Left forelimb (tissue), 1 donor: ENCODE measurements at places on chromosomes 1 and 21.

DNA sequence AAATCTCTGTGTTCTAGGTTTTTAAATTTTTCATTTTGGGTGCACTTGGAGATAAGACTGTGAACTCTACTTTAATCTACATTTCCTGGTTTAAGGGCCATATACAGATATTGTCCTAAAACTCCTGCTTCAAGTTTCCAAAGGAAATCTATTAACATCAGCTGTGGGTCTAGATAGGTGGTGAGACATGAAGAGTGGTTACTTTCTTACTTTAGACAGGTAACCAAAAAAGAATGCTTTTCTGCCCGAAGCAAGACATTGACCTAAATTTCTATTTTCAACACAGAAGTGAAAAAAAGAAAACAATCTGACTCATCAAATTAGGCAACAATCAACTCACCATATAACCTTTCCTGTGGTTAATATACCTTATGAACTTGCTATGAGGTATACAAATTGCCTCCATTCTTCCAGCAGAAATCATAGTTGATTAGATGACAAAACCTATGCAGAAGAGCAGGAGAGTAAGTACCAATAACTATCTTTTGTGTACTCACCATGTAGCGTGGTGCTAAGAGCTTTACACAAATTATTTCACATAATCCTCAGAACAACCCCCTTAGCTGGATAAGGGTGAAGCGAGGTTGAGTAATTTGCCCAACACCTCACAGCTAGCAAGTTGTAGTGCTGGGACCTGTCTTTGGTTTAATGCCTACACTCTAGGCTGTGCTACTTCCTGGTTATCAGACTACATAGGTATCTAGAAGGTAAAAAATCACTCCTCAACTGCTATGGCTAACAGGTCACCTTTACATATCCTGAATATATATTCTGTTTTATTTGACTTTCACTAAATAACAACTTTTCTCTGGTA, 23.4 kb upstream of the PTPN14 start:
- no peak for DNase-seq

GRCh38 chr1:67749844-67750690, 65.1 kb downstream of the GADD45A start:
- no peak for DNase-seq

DNA sequence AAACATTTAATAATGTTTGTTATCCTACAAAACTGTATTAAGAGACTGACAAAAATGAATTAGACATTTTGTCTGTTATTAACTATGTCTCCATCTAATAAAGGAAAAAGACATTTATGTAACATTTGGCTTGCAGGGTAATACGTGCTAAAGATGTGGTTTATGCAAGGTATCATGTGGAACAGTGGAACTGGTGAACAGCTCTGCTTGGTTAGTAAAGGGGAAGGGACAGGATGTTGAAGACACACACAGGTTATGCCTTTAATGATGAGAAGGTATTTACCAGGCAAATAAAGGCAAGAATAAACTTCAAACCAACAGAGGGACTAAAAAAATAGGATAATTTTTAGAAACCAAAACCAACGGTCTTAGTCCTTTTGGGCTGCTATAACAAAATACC, 93.1 kb downstream of the UCHL5 start:
- no peak for DNase-seq

- DNase-seq = no peak
Observed at GRCh38 chr1:58654322-58654721, 45.5 kb downstream of the MYSM1 start.

DNA sequence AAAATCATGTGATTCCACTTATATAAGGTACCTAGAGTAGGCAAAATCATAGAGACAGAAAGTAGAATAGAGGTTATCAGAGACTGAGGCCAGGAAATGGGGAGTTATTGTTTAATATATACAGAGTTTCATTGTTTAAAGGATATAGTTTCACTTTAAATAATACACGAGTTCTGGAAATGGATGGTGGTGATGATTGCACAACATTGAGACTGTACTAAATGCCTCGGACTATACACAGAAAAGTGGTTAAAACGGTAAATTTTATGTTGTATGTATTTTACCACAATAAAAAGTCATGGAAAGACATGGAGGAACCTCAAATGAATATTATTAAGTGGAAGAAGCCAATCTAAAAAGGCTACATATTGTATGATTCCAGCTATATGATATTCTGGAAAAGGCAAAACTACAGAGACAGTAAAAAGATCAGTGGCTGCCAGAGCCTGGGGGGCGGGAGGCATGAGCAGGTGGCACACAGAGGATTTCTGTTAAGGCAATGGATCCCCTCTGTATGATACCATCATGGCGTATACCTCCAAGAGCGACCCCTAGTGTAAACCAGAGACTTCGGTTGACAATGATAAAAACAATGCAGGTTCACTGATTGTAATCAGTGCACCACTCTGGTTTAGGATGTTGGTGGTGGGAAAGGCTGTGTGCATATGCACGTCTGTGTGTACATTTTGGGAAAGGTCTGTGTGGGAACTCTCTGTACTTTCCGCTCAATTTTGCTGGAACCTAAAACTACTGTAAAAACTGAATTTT, 7.5 kb downstream of the C1orf198 start:
- DNase-seq = no peak

- no peak for DNase-seq
Observed at GRCh38 chr1:48715921-48716320, 60.8 kb downstream of the BEND5 start.

- no peak for DNase-seq
Observed at GRCh38 chr1:92563457-92564216, 76.9 kb upstream of the GFI1 start.

GRCh38 chr1:110872745-110873720, at the start of gene CD53:
Gene CD53, plus strand, starts transcription at chr1:110873148. Its CDS starts 18,261 bp downstream, at chr1:110891409.
- no peak for DNase-seq

DNA sequence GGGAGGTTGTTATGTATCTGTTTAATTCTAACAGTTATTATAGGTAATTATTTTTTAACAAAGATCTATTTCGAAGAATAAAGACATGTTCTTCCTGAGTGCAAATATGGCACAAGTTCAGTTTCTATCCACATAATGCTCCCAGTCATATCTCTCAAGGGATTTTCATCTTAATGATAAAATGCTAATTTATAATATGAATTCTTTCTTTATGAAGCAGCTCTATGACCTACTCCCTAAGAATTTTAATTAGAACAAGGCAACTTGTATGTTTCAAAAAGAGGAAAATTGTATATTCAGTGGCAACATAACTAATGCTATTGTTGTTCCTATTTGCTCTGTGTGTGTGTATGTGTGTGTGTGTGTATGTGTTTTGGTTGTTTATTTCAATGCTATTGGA, 1222.1 kb upstream of the NCAM2 start:
- DNase-seq = no peak

GRCh38 chr1:57024428-57024827, 58.6 kb upstream of the C8B start:
- no peak for DNase-seq

GRCh38 chr21:19510057-19510456, 1106.5 kb upstream of the TMPRSS15 start:
- no peak for DNase-seq

DNA sequence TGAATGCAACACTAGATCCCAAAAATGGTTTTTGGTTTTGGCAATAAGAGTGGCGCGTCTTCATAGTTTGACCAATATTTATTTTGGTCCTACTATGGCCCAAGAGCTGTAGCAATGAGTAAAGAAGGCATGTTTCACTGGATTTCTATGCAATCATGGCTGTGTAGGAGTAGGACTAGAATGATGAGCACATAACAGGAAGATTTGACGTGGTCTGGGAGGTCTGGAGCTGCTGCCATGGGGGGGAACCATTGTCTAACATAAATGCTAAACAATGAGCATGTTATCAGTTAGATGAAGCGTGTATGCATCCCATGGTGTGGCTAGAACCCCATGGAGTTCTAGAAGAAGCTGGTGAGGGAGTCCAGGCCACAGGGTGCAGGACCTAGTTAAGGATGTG, 38.3 kb downstream of the OLIG1 start:
- peak; percentile 34 for DNase-seq

DNA sequence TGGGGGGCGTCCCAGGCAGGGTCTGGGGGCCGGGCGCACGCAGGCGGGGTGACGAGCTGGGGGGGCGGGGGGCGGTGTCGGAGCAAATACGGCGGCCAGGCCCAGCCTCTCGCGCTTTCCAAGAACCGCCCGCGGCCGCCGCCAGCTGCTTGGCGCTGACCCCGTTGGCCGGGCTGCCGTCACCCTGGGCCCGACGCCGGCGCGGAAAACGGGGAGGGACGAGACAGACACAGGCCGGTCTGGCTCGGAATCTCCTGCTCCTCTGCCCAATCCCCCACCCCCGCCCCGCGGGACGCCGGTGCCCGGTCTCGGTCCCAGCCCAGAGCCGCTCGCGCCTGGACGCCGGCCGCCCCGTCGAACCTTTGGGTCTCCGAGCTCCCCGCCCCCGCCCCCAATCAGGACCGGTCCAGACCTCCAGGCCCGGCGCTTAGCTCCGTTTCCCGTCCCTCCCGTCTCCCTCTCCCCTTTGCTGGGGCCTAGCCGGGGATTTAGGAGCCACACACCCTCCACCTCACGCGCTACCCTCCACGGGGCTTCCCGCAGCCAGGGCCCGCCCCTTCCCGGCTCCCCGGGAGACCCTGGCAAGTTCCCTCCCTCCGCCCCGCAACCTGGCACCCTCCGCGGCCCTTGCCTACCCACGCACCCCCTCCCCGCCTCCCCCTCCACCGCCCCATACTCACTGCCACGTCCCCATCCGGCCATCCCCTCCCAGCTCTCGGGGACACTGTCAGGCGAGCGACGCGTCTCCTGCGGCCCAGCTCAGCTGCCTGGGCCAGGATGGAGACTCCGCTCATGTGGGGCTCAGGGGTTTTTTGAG, 800 bp upstream of the MMP23B start:
- DNase-seq = peak; percentile 93

- no peak for DNase-seq
Observed at GRCh38 chr1:175216444-175216843, 23.9 kb upstream of the KIAA0040 start.

- no peak for DNase-seq
Observed at GRCh38 chr1:173545688-173546087, 57.2 kb downstream of the SLC9C2 start.

- peak; percentile 73 for DNase-seq
Observed at GRCh38 chr1:234478152-234478480, 863 bp downstream of the TARBP1 start.

DNA sequence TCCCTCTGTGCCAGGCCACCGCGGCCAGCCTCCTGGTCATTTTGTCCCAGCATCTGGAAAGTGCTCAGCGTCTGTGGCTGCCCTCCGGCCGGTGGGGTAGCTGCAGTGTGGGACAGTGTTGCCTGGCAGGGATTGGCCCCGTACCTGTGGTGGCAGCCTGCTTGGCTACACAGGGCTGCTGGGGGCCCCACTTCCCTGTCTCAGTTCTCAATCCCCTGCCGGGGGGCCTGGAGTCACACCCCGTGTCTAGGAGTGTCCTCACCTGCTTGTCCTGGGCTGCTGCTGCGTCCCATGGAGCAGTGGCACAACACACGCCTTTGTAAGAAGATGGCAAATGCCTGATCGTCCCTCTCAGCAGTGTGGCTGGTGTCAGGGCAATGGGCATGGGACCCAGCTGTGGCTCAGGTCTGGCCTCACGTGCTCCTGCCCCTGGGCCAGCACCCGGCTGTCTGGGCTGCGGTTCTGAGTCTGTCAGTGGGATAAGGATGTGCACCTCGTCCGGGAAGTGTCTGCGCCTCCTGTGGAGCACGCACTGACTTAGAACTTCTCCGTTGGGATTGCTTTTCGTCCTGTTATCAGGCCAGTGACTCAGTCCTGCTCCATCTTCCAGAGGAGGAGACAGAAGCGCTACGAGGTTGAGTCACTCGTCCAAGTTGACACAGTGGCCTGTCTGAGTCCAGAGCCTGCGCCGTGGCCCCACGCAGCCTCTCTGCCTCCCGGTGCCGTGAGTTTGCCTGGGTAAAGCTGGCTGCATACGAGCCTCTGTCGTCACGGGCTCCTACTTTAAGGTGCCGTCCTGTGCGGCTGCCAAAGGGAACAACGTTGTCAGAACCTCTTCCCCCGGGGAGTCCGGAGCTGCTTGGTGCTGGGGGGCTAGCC, 41.0 kb downstream of the CRYAA start:
- DNase-seq = peak; percentile 57

GRCh38 chr1:236124965-236125364, 17.4 kb upstream of the GPR137B start:
- no peak for DNase-seq

GRCh38 chr21:32183396-32183795, 95.5 kb downstream of the MIS18A start:
- DNase-seq = no peak

DNA sequence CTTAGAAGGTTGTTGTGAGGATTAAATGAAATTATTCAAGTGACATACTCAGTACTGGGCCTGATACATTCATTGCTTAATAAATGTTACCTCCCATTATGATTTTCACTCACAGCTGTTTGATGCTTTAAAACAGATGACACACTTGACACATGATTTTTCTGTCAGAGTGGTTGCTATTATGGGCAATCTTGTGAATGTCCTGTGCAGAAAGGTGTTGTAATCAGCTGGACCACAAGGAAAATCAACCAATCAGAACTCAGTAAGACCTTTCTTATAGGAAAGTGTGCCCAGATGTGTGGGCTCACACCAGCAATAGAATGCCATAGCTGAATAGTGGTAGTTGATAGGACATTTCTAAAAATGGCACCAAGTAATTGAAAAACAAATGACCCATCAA, 23.5 kb downstream of the GJA5 start:
- DNase-seq = no peak

- DNase-seq = no peak
Observed at GRCh38 chr21:46054031-46054430, 43.9 kb upstream of the COL6A2 start.

GRCh38 chr1:116806245-116806644, 52.0 kb downstream of the CD2 start:
- DNase-seq = no peak

GRCh38 chr1:161805399-161806197, 39.5 kb downstream of the ATF6 start:
- no peak for DNase-seq

DNA sequence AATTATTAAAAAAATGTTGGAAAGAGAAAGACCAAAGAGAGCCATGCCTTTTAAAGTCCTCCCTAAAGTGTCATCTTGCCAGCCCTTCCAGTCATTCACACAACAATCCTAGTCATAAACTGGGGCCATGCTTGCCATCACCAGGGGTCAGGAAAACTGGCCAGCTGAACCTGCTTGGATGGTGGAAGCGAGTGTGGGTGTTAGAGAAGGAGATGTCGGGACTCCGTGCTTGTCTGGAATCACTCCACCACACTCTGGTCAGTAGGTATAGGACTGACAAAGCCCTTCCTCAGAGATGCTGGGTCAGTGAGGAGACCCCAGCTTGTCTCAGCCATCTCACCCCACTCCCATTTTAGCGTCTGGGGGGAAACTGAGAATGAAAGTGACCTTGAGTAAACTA, 3.3 kb upstream of the HAPLN2 start:
- DNase-seq = no peak

GRCh38 chr1:234564035-234565029, 45.6 kb downstream of the IRF2BP2 start:
- peak; percentile 8 for DNase-seq
